ENCODE measurements at places on chromosomes 7 and 10.
A peak's percentile ranks its signal among the peaks of the same experiment; 100 is the strongest.

- no peak for DNase-seq
Measured at GRCh38 chr7:3089493-3089892, 45.8 kb upstream of the CARD11 start.

GRCh38 chr7:46613116-46613515 is 692.0 kb upstream of the IGFBP3 start:
- DNase-seq, result no peak

GRCh38 chr10:6788231-6788630 is 208.2 kb upstream of the PRKCQ start:
- no peak for DNase-seq

GRCh38 chr7:27119412-27119911 is 11.1 kb downstream of the HOXA4 start:
- DNase-seq, result no peak

- DNase-seq, result no peak
Measured at GRCh38 chr7:127812540-127812939, 160.5 kb downstream of the SND1 start.

DNA sequence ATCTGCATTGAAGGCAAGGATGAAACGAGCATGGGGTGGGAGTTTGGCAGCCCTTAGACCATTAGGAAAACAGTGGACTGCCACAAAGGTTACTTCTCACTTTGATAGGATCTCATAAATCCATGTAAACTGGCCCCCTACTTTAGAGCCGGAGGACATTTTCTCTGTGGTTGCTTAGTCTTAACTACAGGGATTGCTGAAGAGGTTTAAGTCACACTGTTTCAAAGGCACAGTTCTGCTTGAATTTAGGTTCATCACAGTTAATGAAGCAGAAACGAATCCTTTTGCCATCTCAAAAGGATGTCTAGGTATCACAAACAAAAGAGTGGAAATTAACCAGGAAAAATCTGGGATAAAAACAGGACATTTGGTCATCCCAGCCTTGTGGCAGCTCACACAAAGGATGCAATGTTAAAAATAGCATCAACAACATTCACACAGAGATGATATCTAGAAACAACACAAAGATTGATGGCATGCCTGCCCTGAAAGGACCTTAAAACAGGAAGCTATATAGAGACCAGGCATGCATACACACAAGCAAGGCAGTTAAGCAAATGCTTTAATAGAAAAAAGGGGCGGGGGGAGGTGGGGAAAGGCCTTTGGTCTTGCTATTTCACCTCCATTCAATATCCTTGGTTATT is 74.0 kb downstream of the DOCK4 start:
- DNase-seq, result no peak

- DNase-seq, result no peak
Measured at GRCh38 chr10:32445036-32445435, 904 bp upstream of the CCDC7 start.

DNA sequence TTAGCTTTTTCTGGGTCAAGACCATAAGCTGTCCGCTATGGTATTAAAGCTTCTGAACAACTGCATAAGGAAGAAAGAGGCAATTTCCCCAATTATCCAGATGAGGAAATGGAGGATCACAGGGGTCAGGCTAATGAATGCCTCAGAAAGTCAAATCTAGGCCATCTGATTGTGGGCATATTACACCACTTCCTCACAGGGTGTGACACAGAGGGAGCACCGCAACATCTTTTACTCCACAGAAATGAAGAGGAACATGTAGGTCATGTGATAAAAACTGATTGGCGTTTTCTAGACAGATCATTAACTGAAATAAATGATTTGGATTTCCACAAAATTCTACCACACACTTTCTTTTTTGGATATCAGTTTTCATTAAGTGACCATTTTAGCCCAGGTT is 384.4 kb downstream of the PARD3 start:
- DNase-seq, result no peak

DNA sequence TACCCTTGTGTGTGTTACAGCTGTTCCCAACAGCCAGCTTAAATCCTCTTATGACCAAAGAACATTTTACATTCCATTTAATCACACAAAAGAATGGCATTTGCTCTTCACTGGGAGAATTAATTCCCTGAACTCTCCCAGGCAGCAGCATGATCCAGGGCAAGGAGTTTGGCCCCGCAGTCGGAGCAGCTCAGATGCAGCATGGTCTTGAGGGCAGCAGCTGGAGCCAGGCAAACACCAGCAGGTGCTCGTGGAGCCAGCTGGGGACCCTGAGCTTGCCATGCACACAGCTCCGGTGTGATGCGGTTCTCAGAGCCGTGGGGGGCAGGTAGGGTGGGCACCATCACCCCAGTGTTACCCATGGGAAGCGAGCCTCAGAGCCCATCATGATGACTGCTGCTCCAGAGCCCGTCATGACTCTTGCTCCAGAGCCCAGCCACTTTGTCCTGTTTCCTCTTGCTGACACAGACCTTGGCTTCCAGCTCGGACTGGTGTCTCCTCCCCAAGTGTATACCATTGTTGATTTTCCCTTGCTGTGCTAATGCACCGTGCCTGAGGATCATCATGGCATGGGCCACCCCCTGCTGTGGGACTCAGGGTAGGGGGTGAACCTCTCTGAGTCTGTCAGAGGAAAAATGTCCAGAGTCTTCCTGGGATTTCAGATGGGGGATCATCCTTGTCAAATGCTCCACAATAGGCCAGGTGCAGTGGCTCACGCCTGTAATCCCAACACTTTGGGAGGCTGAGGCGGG is 75.8 kb downstream of the ZRANB1 start:
- peak; percentile 10 for DNase-seq

- no peak for DNase-seq
Measured at GRCh38 chr7:43649755-43650274, 66.9 kb downstream of the STK17A start.

DNA sequence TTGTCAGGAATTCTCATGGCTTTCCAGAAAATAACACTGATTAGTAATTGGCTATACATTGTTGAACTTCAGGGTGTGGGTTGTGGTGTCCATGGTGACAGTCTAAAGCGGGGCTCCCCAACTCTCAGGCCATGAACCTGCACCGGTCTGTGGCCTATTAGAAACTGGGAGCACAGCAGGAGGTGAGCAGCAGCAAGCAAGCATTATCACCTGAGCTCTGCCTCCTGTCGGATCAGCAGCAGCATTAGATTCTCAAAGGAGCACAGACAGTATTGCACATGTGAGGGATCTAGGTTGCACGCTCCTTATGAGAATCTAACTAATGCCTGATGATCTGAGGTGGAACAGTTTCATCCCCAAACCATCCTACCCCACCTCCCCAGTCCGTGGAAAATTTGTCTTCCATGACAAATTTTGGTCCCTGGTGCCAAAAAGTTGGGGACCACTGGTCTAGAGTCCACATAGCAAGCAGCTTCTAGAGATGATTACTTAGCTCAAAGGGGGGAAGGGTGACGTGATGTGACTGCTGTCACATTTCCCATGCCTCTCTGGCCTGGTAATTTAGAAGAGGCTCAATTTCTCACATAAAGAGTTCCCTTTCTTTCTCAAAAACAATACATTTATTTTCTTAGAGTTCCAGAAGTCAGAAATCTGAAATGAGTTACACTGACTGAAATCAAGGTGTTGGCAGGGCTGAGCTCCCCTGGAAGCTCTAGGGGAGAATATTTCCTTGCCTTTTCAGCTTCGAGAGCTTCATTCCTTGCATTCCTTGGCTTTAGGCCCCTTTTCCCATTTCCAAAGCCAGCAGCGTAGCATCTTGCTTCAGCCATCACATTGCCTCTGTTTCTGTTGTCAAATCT is 17.6 kb upstream of the FAM221A start:
- no peak for DNase-seq

- no peak for DNase-seq
Measured at GRCh38 chr7:91127959-91128358, 136.3 kb upstream of the FZD1 start.

DNA sequence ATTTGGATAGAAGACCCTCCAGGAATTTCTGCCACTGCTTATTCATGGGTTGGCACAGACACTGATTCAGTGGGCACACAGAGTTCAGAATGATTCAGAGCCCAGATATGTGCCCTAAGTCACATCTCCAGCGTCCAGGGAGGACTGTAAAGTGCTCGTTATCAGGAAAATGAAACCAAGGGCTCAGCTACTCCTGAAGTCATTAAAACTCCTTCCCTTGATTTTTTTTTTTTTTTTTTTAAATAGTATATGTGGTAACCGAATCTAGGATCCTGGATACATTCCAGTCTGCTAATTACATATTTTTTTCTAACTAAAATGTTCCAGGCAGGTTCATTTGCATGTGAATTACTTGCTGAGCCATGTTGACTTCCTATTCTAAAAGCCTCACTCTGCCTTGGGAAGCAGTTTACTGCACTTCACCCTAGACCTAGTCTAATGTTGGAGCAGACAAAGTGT is 34.7 kb downstream of the MET start:
- no peak for DNase-seq

DNA sequence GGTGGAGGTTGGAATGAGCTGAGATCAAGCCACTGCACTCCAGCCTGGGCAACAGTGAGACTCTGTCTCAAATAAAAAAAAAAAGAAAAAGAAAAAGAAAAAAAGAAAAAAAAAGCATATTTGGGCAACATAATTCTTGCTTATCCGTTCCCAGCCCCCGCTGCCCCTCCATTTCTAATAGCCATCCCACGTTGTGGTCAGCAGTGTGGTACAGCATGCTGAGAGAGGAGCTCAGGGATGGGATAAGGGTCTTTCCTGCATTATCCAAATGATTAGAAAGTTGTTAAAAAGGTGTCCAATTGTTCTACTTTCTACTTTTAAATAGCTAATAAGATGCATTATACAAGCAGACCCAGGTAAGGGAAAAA is 104.9 kb upstream of the ZNF92 start:
- no peak for DNase-seq

DNA sequence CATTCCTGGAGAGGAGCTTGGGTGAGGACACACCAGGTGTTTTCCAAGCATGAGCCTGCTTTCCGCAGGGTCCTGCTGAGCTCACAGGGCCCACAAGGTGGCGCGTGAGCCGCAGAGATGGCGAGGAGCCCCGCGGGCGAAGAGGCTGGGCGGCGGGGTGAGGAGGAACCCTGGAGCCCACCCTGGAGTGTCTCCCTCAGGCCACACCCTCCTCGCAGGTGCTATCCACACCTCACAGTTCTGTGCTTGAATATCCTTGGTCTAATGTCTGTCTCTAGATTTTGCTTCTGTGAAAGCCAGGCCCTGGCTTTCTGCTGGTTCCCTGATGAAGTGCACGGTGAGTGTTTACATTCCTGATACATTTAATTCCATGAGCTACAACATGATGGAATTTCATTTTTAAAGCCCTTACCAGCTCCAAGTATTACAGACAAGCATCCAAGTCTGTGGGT is 433.6 kb downstream of the ACTR3B start:
- no peak for DNase-seq

- peak; percentile 76 for DNase-seq
Measured at GRCh38 chr10:135132-135600, at the start of gene ZMYND11. Gene ZMYND11 (plus strand): TSS chr10:135455. CDS start chr10:180013, 44,558 bp downstream.

- no peak for DNase-seq
Measured at GRCh38 chr10:69361303-69361614, 55.5 kb downstream of the TACR2 start.

GRCh38 chr10:72264536-72264935 is 9.2 kb upstream of the DDIT4 start:
- no peak for DNase-seq

Measured in aorta (tissue), 5 donors.